ENCODE measurements at places on chromosomes 3 and 15.

- no peak for ATAC-seq
Observed at GRCh38 chr15:53880357-53880756, 97.9 kb upstream of the UNC13C start.

- ATAC-seq: no peak
Observed at GRCh38 chr3:114194750-114195149, 15.9 kb upstream of the DRD3 start.

- no peak for ATAC-seq
Observed at GRCh38 chr15:99487337-99487730, 78.5 kb upstream of the MEF2A start.

DNA sequence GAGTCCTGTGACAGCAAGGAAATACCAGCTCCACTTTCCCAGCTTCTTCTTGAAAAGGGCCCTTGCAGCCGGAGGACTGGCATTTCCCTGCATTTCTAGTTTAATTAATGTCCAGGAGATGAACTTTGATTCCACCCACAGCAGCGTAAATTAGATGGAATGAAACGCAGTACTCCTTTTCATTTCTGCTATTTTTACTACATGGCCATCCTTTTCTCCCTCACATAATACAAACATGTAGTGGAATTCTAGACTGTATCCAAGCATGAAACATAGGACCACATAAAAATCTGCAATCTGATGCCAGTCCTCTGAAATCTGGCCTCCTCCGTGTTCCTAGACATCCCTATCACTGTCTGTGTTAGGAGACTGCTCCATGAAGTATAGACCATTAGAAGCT lies 403.2 kb downstream of the NR2F2 start:
- no peak for ATAC-seq

GRCh38 chr3:63387568-63387967 lies 109.5 kb downstream of the SYNPR start:
- no peak for ATAC-seq

GRCh38 chr15:78469031-78469430 lies 31.0 kb downstream of the IREB2 start:
- no peak for ATAC-seq

- no peak for ATAC-seq
Observed at GRCh38 chr3:194503081-194503531, 16.3 kb upstream of the ATP13A3 start.

DNA sequence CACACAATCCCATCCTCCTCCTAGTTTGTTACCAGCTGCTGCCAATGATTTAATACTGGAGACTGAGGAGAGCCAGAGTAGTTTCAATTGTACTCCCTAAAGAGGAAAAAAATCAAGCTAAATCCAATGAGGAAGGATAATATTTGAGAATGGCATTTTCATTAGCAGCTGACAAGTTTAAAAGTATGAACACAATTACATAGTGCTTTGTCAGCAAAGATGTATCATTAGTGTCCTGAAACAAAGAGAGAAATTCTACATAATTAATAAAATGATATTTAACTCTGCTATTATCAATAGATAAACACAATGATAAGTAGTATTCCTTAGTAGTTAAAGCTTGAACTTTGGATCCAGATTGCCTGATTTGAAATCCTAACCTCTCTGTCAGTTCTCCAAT lies 163.9 kb downstream of the FGF12 start:
- ATAC-seq: no peak

- peak; percentile 39 for ATAC-seq
Observed at GRCh38 chr15:81304226-81304625, 19.7 kb downstream of the STARD5 start.

DNA sequence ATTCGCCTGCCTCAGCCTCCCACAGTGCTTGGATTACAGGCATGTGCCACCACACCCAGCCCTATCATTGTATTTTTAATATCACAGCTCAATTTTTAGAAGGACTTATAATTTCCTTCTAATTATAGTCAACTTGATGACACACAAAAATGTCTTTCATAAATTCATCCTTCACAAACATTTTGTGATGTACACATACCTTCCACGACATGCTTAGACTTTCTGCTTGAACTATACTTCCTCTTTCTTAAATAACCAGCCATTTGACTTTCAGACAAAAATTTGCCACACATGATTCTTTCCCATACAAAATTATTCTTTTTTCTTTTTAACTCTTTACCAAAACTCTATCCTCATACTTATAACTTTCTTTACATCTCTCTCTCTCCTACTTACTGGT lies 48.4 kb upstream of the CCK start:
- ATAC-seq: no peak

- ATAC-seq: no peak
Observed at GRCh38 chr15:50110285-50110684, 8.7 kb downstream of the ATP8B4 start.

DNA sequence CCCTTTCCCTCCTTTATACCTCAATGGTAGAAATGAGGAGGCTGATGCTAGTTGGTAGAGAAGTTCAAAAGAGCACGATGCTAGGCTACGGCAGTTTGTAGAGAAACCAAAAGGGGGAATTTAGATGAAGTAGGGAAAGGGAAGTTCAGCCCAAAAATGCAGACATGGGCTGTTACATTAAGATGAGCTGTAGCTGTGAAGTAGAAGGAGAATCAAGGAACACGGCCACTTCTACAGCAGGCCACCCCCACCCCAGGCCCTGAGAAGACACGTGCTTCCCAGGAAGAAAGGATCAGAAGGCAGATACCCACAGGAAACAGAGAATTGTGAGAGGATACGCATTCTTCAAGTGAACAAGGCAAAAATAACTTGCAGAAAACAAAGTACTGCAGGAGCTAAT lies 2.1 kb upstream of the PARP14 start:
- ATAC-seq: no peak

DNA sequence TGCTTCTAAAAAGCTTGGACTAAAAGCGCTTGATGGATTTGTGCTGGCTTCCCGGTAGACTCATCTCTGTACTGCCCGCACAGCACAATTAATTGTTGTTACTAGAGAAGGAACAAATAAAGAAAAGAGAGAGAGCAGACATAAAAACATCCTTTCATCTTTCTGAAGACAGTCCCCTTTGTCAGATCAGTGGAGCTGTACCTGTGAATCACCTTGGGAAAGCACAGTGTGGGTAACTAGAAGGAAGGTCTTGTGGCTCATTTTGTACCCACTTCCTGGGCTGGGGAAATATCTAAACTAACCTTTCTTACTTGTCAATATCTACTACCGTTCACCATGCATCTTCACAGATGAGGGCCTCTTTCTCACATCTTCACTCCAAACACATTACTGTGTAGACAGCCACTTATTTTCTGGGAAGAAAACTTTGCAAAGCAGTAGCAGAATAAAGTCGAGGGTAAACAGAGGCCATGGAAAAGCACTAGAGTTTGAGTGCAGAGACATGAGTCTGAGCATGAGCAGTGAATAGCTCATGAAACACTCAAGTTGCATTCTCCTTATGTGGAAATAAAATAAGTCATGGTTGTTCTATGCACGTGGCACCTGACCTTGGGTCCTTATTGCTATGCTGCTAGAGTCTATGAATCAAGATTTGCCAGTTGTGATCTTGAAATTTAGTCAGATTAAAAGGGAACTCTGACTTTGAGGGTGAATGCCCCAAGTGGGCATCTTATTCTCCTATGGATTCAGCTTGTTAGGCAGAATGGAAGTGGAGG lies 169.3 kb downstream of the LPP start:
- no peak for ATAC-seq

DNA sequence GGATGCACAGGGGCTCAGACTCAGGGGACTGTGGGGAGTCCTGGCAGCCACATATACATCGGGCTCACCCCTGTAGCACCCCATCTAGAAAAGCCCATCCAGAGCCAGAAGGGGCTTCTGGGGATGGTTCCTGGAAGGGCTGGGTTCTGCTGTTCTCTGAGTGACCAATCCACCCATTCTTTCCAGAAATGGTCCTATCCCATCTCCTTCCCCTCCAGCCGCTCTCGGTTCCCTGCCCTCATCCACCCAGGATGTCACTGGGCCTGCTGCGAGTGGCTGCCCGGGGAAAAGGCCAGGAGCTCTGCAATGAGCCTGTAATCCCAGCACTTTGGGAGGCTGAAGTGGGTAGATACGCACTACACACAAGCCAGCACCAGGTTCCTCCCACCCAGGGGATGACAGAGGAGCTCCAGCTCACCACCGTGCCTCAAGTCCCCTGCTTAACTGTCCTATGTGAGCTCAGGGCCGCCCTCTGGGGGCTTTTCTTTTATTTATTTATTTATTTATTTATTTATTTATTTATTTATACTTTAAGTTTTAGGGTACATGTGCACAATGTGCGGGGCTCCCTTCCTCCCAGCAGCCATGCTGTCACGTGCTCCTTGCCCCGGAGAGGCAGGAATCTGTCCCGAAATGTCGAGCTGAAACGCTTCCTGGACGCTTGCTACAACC lies 13.6 kb upstream of the CSK start:
- no peak for ATAC-seq

- no peak for ATAC-seq
Observed at GRCh38 chr3:167114619-167115018, 265.5 kb downstream of the ZBBX start.

- no peak for ATAC-seq
Observed at GRCh38 chr3:174937478-174937877, 78.3 kb downstream of the NAALADL2 start.

GRCh38 chr15:69861331-69862171 lies 236.2 kb downstream of the TLE3 start:
- no peak for ATAC-seq

DNA sequence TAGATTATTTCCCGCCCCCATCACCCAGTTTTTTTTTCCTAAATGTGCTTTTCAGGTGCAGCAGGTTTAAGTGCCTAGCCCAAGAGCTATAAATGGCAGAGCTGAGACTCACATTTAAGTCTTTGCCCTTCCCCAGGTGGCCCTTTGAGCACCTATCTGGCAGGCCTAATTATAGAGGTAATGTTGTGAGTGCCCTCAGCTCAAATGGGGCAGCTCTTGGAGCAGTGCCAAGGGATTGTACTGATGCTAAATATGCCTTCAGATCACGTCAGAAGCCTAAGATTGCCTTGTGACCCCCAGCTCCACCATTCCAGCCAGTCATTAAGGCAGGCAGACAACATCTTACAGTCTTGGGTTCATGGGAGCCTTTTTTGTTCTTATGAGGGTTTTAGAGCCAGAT lies 159.5 kb downstream of the RPLP1 start:
- ATAC-seq: no peak

DNA sequence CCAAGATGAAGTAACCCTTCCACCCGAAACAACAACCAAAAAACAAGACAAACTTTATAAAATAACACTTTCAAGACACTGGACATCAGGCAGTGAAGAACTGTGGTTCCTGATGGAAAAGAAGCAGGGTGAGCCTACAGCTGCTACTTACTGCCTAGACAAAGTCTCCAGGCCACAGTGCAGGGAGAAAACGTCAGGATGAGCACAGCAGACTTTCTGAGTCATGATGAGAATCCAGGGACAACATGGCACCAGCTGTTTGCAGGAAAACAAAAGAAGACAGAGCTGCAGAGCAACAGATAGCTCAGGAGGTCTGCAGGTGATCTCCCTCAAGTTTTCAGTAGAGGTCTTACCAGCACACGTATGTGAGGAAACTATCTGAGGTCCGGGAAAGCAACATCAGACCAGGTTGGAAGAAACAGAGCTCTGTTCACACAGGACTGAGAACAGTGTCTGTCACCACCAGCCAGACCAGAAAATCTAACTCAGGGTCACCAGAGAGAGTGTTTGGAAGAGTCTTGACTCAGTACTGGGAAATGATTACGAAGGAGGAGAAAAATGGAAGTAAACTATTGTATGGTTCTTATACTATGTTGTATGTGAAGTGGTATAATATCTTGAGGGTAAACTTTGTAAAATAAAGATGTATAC lies 108.9 kb downstream of the ANO10 start:
- ATAC-seq: no peak

GRCh38 chr15:58308742-58309355 lies 122.9 kb upstream of the LIPC start:
- no peak for ATAC-seq

DNA sequence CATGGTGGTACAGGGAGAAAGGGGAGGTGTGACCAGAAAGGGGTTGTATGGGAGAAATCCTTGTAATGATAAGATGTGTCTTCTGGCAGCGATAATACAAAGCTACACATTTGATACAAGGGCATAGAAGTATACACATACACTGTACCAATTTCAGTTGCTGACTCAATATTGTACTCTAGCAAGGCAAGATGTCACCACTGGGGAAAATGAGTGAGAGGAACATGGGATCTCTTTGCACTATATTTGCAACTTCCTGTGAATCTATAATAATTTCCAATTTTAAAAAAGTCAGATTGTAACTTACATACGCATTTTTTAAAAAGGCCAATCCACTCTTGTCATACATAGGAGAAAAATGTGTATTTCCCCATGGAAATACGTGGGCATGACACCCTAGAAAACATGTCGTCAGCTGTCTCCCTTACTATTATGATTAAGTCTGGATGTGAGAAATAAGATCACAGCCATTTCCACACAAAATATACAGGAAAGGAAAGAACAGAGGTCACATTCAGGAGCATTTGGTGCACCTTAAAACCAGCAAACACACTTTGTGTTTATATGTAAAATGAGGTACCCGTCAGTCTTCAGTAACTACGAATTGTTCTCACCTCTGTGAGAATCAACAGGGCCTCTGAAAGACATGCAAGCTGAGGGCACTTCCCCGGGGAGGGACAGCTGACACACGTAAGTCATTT lies 22.9 kb downstream of the PRR23E start:
- no peak for ATAC-seq

- ATAC-seq: no peak
Observed at GRCh38 chr3:165635791-165636683, 201.2 kb downstream of the BCHE start.

DNA sequence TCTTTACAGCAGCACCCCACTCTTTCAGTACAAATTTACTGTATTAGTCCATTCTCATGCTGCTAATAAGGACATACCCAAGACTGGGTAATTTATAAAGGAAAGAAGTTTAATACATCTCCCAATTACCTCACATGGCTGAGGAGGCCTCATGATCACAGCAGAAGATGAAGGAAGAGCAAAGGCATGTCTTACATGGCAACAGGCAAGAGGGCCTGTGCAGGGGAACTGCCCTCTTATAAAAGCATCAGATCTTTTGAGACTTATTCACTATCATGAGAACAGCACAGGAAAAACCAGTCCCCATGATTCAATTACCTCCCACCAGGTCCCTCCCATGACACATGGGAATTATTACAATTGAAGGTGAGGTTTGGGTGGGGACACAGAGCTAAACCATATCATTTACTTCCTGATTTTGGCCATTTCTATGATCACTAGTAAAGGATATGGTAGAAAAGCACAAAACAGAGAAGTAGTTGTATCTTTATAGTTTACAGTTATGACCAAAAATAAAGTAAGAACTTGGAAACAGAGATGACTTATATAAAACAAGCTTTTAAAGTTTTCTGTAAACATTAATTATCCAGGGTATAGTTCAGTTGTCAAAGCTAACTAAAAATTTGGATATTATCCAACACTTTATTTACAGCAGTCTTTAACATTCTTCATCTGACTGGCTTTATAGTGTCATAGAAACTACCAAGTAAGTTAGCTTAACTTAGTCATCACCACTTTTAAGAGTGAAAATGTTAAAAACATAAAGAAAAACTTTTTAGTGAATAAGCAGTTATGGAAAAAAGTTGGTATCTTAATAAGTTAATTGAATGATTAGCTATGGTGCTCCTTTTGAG lies 40.2 kb downstream of the P2RY1 start:
- peak; percentile 77 for ATAC-seq

Measured in esophagus mucosa (tissue), 1 donor.